Activated T-cell treated with anti-CD3 and anti-CD28 coated beads, Interleukin-2, amount 50 U/mL, for 24 hours (primary cell): ENCODE measurements at places on chromosomes 2 and 18.
A peak's percentile ranks its signal among the peaks of the same experiment; 100 is the strongest.

DNA sequence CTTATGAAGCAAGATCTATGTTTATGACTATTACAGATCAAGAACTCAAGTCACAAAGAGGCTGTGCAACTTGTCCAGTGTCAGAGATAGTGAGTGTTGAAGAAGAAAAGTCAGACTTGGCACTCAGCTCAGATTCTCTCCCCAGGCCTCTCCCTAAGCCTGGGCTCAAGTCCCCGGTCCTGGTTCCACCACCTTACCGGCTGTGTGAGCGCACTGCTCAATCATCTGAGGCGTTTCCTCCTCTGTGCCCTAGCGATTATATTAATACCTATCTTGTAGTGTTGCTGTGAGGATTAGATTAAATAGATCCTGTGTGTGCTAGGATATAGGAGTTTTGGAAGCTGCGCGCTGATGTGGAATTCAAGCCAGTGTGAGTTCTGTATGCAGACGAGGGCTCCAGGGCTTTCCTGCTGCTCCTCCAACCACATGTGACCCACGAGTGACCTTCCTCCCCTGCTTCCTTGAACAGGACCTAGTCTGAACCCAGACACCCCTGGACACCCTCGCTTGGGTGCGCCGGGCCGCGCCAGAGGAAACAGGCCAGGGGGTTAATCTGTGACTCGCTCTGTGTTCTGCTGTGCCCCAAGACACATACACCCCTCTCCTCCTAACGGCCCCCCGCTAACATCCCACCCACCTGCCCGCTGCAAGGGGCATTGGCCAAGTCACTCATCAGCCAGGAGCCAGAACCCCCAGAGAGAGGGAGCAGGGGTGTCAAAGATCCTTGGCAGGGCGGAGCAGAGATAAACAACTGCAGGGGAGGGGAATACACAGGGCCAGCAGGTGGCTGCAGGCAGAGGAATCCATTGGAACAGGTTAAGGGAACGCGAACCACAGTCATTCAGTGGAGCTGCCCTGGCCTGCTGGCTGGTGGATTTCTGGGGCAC, 38.3 kb downstream of the TNS1 start:
- H3K27me3 ChIP-seq, result peaks cover 14% of the 10 kb centered on the region
- H3K27ac ChIP-seq, result no peak overlapping the region
- H3K4me1 ChIP-seq, result no peaks in the 10 kb centered on the region
- no peaks in the 10 kb centered on the region for H3K36me3 ChIP-seq

- H3K27ac ChIP-seq, result no peak overlapping the region
- no peak for DNase-seq
- H3K4me3 ChIP-seq, result no peak overlapping the region
- H3K36me3 ChIP-seq, result no peaks in the 10 kb centered on the region
Measured at GRCh38 chr2:183242937-183243336, 118.7 kb downstream of the NUP35 start.

DNA sequence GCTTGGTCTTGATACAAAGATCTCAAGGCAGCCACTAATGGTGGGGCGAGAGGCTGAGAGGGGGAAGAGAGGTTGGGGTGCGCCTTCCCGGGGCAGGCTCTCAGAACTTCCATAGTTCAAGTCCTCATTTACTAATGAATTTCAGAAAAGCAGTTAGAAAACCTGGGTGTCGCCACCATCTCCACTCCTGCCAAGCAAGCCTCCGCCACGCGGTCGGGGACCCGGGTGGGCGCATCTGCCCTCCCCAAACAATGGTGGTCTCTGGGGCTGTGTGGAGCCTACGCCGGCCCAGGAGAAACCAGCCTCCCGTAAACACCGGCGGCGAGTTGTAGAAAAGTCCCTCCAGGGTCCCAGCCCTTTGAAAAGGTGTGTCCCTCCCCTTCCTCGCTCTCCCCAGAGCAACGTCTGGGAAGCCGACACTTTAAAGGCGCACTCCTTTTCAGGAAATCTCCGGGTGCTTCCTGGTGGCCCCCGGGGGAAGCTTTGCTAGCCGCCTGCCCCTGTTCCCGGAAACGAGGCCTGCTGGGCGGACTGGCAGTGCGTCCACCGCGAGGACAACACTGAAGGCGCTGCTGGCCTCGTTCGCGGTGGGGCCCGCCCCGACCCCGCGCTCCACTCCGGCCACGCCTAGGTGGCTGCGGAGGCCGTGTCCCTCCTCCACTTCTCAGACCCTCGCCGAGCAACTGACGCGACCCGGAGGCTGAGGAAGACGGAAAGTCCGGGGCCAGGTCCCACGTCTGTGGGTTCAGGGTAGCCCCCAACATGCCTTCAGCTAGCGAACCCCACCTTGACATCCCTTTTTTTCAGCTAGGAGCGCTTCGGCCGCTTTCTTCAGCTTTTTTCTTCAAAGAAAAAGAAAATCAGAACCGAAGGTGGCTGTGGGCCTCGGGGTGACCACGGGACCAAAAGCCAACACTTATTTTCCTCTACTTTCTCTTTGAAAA, 16.8 kb downstream of the EVX2 start:
- H3K4me3 ChIP-seq, result peak overlapping the region; percentile 6
- H3K36me3 ChIP-seq, result no peaks in the 10 kb centered on the region
- no peak overlapping the region for H3K27ac ChIP-seq

DNA sequence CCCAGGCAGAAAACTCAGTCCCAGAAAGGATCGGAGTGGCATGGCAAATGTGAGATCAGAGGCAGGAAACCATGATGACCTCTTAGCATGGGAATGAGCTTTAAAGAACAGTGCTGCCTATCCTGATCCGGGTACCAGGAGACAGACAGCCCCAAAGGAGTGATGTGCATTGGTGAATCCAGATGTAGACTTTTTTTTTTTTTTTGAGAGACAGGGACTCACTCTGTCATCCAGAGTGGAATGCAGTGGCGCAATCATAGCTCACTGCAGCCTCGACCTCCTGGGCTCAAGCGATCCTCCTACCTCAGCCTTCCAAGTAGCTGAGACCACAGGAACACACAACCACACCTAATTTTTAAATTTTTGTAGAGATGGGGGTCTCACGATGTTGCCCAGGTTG, 122.7 kb downstream of the VAPA start:
- H3K27me3 ChIP-seq, result peaks cover 25% of the 10 kb centered on the region
- H3K36me3 ChIP-seq, result no peaks in the 10 kb centered on the region
- peaks cover 7% of the 10 kb centered on the region for H3K4me1 ChIP-seq
- no peak overlapping the region for H3K27ac ChIP-seq
- no peak for DNase-seq

DNA sequence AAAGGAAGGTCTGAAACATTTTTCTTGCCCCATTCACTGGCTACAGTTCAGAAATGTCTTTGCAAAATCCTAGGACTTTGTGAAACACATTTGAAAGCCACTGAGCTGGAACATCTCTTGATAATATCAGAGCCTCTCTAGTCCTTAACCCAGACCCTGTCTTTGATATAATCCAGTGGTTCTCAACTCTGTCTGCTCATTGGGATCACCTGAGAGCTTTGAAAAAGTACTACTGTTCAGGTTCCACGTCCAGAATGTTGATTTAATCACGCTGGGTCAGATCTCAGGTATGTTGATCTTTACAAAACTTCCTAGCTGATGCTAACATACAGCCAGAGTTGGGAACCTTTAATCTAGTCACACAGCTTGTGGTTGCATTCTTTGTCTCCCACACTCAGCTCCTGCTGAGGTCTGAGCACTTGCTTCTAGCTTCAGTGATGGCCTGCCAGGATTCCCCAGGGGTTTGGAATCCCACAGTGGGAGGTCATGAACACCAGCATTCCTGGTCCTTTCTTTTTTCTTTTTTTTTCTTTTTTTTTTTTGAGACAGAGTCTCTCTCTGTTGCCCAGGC, 262.7 kb downstream of the SETBP1 start:
- H3K36me3 ChIP-seq, result no peaks in the 10 kb centered on the region
- no peak overlapping the region for H3K4me3 ChIP-seq
- H3K4me1 ChIP-seq, result no peaks in the 10 kb centered on the region
- H3K27ac ChIP-seq, result no peak overlapping the region

- peak overlapping the region; percentile 99 for H3K27ac ChIP-seq
- no peaks in the 10 kb centered on the region for H3K27me3 ChIP-seq
- peaks cover 33% of the 10 kb centered on the region for H3K36me3 ChIP-seq
- peak; percentile 84 for DNase-seq
- peak overlapping the region; percentile 93 for H3K4me3 ChIP-seq
Measured at GRCh38 chr18:3449512-3450011, 410 bp upstream of the TGIF1 start.

GRCh38 chr2:234705108-234705507, 208.2 kb upstream of the ARL4C start:
- peaks cover 7% of the 10 kb centered on the region for H3K4me1 ChIP-seq
- peaks cover 27% of the 10 kb centered on the region for H3K27me3 ChIP-seq
- no peak overlapping the region for H3K27ac ChIP-seq
- no peaks in the 10 kb centered on the region for H3K36me3 ChIP-seq
- no peak overlapping the region for H3K4me3 ChIP-seq

GRCh38 chr2:194464964-194465638, 1191.9 kb upstream of the SLC39A10 start:
- H3K27me3 ChIP-seq, result no peaks in the 10 kb centered on the region
- no peak overlapping the region for H3K4me3 ChIP-seq
- H3K4me1 ChIP-seq, result no peaks in the 10 kb centered on the region
- H3K27ac ChIP-seq, result no peak overlapping the region
- H3K36me3 ChIP-seq, result no peaks in the 10 kb centered on the region
- no peak for DNase-seq

DNA sequence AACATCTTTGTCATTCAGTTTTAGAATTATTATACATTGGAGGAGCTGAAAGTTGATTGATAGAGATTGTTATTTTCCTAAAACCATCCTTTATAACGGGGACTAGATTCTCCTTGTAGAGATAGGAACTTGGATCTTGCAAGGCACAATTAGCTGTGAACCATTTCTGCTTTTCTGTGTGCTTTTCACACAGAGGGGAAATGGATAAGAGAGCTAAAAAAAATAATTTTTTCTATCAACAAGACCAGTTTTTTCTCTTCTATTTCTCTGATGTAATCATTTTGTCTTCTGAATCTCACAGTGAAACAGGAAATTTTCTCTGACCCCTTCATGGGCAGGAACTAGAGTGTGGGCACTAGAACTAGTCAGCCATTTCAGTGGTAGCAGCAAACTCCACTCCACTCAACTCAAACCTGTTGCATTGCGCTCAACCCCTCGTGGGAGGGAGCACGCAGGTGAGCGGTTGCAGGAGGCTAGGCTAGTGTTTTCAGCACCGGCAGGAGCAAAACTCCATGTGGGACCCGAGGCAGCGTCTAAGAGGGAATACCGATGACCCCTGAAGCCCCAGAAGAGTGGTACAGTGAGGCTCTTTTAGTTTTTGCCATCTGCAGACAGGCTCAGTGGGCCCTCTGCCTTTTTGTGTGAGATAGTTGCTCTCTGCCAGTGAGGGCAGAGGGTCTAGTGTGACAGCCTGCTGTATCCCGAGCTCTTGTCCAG, 24.0 kb upstream of the SLC39A10 start:
- H3K4me3 ChIP-seq, result no peak overlapping the region
- no peaks in the 10 kb centered on the region for H3K36me3 ChIP-seq
- H3K27me3 ChIP-seq, result no peaks in the 10 kb centered on the region
- no peak overlapping the region for H3K27ac ChIP-seq
- H3K4me1 ChIP-seq, result peaks cover 18% of the 10 kb centered on the region
- no peak for DNase-seq

DNA sequence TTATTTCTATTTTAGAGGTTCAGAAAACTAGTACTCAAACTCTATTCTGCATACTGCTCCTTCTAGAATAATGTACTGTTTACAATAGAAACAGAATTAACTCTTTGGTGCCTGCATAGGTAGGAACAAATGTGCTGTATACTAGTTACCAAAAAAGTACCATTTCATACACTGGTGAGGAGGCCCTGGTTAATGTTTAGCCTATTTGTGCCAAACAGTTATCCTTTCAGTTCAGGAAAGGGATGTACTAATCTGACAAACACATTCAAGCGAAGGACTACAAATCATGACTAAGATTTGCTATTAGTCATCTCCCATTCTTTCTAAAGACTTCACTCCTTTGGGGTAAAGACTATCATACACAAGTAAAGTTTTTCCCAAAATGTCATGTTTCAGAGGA, 47.4 kb downstream of the EXOC6B start:
- no peak overlapping the region for H3K4me3 ChIP-seq
- no peaks in the 10 kb centered on the region for H3K27me3 ChIP-seq
- H3K36me3 ChIP-seq, result no peaks in the 10 kb centered on the region
- peaks cover 7% of the 10 kb centered on the region for H3K4me1 ChIP-seq
- no peak overlapping the region for H3K27ac ChIP-seq

GRCh38 chr18:55318951-55319441, 269.0 kb downstream of the TCF4 start:
- peaks cover 4% of the 10 kb centered on the region for H3K4me1 ChIP-seq
- no peak overlapping the region for H3K27ac ChIP-seq
- H3K4me3 ChIP-seq, result no peak overlapping the region

GRCh38 chr2:191499874-191500565, 177.9 kb upstream of the NABP1 start:
- no peaks in the 10 kb centered on the region for H3K36me3 ChIP-seq
- H3K4me3 ChIP-seq, result no peak overlapping the region
- H3K4me1 ChIP-seq, result no peaks in the 10 kb centered on the region
- DNase-seq, result no peak
- H3K27ac ChIP-seq, result no peak overlapping the region

DNA sequence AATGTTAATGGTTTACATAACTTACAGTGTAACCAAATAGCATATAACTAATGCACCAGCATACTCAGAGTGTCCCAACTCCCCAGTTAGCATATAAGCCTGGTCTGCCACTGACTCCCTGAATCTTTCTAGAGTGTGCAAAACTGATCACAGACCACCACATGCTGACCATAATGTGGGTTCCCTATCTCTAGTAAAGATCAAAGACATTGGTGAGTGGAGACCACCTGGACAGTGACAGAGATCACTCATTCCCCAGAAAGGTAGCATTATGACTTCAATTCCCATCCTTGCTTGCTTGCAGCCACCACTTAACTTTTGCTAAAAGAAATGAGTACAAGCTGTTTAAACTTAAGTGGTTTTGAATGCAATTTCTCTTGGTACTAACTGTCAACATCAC, 39.0 kb downstream of the KANSL1L start:
- H3K27ac ChIP-seq, result no peak overlapping the region
- peaks cover 8% of the 10 kb centered on the region for H3K36me3 ChIP-seq
- H3K4me1 ChIP-seq, result peaks cover 4% of the 10 kb centered on the region
- H3K4me3 ChIP-seq, result no peak overlapping the region
- DNase-seq, result no peak

GRCh38 chr18:34221971-34222306, 2.8 kb downstream of the NOL4 start:
- H3K4me1 ChIP-seq, result peaks cover 5% of the 10 kb centered on the region
- H3K4me3 ChIP-seq, result no peak overlapping the region
- no peak overlapping the region for H3K27ac ChIP-seq
- DNase-seq, result no peak
- no peaks in the 10 kb centered on the region for H3K36me3 ChIP-seq

DNA sequence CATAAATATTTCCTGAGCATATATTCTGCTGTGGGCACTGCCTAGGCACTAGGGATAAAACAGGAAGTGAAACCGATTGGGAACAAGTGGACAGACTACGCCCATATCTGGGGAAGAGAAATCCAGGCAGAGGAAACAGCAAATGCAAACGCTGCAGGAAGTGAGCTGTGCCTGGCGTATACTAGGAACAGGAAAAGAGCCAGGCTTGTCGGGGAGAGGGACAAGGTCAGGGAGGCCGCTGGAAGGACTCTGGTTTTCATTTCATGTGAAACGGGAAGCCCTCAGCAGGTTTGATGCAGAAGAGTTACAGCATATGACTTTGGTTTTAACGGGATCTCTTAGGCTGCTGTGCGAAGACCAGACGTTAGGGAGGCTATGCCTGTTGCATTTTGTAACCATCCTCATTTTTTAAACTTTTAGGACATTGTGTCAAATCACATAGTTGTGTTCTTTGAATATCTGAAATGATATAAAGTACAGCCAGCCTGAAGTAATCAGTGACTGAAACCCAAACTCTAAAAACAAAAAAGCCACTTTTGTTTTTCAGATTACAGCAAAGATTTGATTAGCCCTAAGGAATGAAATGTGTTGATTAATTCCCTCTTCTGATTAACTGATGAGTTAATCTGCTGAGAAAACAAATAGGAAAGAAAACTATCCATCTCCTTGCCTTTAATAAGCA, 110.2 kb upstream of the PIEZO2 start:
- H3K27ac ChIP-seq, result no peak overlapping the region
- no peak for DNase-seq
- H3K36me3 ChIP-seq, result no peaks in the 10 kb centered on the region
- no peaks in the 10 kb centered on the region for H3K4me1 ChIP-seq
